ENCODE measurements at places on chromosomes 3 and 15.

DNA sequence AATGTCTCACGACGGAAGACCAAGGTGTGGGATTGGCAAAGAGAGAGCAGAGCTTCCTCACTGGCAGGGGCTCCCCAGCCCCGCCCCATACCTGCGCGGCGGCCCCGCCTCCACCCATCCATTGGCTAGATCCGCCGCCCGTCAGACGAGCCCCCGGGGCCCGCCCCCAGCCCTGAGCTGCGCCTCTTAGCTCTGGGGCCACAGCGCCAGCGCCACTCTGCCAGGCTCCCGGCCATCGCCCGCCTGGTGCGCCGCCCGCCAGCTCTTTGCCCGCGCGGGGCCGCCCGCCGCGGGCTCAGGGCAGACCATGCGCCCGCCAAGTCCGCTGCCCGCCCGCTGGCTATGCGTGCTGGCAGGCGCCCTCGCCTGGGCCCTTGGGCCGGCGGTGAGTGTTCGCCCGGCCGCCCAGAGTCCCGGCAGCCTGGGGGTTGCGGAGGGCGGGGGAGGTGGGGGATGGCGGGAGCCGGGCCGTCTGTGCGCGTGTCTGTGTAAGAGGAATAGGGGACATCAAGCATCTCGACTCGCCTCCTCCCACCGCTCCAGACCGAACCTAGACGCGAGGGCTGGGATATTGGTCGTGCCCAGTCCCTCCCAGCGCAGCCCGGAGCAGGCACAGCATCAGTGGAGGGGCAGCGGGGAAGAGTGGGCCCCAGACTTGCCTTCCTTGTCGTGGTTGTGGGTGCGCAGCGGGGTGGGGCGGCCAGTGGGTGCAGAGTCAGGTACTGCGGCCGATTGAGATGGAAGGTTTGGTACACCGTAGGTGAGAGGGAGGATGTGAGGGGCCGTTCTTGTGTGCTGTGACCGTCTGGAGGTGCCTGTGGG lies at the start of gene VIPR1:
Gene VIPR1 (plus strand): TSS at position 215 of the 822 bp plus-strand sequence. CDS start 93 bp downstream, at position 308.
- DNase-seq, result peak; percentile 88

GRCh38 chr3:151436675-151437446 lies 24.0 kb downstream of the IGSF10 start:
- no peak for DNase-seq

- no peak for DNase-seq
Measured at GRCh38 chr3:136305879-136306278, 55.7 kb downstream of the PCCB start.

DNA sequence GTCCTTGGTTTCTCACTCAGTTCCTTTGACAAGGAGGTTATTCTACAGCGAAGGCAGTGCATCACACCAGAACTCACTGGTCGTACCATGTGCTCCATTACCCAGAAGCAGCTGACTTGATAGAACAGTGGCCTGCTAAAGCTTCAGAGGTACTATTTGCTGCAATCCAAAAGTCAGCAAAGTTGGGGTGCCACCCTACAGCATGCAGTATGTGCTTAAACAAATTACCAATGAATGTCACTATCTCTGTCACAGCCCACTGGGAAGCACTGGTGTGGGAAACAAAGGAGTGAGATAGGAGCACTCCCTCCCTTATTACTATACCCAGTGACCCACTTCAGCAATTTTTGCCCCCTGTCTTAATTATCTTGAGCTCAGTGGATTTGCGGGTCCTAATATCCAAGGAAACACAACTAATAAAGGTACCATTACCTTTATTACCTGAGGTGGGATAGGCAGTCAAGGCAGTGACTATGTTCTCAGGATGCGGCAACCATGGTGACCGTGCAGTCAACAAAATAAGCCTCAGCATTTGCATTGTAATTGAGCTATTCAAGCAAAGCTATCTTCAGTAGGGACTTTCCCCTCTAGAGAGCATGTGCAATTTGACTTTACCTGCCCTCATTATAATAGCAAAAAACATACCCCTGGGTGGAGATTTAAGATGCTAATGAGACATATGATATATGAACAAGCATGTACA lies 199.4 kb downstream of the OCA2 start:
- no peak for DNase-seq

DNA sequence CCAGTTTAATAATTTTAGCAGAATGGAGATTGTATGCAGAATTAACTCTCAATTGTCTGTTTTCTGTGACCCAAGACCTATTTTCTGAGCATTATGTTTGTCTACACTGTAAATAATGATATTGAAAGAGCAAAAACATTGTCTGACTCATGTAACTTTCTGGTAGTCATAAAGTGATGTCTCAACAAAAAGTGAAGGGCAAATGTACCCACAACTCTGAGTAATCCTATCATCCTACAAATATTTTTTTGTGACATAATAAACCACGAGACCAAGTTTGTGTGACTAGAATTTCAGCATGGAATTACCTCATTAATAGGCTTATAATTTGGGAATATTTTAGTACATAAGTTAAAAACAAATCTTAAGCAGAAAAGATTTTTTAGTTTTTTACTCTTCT lies 15.4 kb upstream of the ABHD10 start:
- DNase-seq, result no peak

DNA sequence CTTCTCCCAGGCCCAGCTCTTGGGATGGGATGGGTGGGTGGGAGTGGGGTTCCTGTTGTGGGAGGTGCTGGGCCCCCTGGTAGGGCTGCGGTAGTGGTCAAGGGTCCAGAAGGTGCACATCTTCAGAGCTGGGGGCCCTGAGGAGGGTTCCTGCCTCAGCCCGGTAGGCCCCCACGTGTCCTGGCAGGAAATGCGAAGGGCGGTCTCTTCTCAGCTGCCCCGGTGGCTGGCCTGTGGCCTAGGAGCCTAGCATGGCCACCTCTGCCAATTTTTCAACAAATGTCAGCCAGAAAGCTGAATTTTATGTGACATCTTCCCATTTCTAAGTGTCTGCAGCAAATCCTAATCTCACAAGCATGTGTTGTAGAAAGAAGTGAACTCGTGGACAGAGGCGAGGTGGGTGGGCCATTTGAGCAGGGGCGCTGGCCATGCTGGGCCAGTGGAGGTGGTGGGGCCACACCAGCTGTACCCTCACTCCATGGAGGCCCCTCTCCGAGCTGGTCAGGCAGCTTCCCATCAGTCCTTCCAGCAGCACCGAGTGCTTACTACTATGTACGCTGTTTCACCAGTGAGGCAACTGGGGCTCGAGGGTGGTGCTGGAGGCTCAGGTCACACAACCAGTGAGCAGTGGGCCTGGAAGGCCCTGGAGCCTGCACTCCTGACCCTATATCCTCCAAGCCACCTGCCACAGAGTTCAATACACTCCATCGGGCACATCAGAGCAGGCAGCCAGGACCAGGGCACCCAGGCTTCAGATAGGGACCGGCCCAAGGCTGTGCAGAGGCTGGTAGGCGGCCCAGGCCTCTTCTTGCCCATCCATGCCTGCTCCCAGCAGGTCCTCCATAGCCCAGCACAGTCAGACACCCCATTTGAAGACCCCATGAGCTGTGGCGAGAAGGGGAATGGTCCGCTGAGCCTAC lies 23.2 kb downstream of the FBLN2 start:
- no peak for DNase-seq

DNA sequence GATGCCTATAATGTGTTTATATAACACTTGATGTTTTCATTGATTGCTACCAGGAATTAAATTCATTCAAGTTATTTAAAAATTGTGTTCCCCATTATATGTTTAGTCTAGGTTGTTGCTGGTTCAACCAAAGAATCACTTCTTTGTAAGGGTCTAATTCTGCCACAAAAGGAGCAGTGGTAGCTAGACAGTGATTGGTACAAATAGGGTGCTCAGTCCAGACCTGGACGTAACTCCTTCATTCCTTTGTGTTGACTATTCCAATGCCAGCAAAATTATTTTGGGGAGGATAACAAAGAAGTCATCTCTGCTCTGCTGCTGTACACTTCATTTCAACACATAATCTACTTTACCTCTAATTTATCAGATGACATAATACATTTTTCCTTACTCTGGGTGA lies 1.2 kb downstream of the CHMP2B start:
- DNase-seq, result no peak

DNA sequence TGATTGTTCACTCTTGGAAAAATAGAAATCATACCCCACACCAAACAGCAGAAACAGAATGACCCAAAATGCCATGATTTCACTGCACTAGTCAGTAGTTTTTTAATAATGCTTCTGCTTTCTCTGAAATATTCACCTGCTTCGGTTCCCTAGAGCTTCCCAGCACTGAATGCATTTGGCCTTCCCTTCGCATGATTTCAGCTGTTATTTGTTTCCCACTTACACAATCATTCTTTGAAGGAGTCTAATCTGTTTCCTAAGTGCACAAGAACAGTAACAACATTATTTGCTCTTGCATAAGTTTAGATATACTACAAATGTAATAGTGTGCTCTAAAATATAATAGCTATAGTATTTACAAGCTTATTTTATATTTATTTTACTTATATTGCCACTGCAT lies 178.7 kb downstream of the STAC start:
- DNase-seq, result no peak

DNA sequence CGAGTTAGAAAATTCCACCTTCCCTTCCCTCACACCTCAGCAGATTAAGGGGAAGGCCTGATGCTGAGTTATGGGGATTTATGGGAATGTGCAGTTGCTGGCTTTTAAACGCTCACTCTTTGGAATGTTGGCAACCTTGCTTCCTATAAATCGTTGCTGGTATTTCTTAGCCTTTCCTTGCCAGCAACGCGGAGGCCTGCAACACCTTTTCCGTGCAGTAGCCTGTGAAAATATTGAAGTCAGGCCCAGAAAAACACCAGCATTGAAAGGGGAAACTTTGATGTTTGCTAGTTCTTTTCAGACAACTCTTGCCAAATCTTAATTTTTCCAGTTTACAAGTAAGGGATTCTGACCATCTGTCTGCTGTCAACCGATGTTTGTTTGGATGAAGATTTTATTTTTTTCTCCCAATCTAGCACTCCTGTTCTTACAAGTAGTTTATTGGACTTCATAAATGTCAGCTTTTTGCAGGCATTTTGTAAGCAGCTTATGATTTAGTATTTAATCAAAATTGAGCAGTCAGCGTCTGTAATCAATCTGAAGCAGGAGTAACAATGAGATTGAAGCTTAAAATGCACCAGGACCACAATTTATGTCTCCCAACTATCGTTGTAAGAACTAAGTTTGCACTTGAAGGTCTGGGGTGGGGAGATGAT lies 251.0 kb downstream of the RPLP1 start:
- DNase-seq, result no peak

DNA sequence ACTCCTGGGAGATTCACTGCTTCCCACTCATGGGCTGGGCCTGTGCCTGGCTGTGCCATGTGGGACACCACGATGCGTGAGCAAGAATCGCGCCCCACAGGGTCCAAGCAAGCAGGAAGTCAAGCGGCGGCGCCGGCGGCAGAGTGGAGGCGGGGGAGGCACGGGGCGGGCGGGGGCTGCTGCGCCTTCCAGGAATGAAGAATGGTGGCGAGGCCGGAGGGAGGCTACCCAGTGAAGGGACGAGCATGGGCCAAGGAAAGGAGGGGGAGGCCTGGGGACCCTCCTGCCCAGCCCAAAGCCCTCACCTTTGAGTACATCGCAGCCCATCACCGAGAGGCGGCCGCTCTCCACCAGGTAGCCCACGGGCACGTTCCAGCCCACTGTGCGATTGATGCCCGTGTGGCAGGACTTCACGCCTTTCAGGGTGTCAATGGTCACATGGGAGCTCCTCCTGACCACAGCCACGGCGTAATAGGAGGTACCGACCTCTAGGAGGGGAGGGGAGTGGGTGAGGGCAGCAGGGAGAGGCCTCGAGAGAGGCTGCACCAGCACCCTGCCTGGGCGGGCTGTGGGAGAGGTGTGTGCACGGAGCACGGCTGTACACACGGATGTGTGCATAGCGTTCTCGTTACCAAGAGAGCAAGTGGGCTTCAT lies 5.5 kb downstream of the MELTF start:
- peak; percentile 28 for DNase-seq

DNA sequence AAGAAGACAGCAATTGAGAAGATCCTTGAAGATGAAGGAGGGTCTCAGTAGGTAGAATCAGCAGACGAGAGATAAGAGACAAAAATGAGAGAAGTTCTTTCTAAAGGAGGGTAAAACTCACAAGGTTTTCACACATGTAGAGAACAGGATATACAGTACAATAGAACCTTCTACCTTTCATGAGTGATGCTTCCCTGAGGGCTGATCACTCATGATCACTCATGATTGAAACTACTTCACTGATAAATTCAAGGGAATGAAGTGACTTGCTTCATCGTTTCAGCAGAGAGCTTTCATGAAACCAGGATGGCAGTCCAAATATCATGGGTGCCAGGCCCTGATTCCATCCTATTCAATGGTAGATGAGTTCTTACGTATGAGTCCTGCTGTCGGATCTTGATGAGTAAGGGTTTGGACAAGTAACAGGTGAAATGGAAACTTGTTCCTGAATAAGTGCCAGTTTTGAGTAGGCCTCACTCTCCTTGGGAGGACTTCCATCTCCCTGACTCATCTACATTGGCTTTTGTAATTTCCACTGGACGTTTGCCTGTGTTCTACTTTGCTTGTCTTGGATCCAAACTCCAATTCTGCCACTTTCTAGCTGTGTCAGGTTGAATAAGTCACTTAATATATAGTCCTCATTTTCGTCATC lies 9.6 kb upstream of the CLDN16 start:
- DNase-seq, result no peak

DNA sequence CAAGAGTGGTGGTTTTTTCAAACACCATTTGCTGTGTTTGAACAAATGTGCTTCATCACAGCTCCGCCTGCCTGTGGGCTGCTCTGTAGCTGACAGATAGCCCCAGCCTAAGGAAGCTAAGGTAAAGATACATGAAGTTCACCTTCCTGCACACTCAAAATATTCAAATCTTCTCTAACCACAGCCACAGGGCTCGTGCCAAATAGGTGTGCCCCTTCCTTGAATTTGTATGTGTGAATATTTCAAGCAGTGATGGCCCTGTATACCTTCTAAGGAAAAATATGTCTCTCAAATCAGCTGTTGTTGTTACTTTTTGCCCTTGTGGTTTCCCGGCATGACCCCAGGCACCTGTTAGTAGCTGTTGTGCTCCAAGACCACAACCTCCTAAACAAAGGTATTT lies 92.8 kb downstream of the CCNL1 start:
- DNase-seq, result no peak

DNA sequence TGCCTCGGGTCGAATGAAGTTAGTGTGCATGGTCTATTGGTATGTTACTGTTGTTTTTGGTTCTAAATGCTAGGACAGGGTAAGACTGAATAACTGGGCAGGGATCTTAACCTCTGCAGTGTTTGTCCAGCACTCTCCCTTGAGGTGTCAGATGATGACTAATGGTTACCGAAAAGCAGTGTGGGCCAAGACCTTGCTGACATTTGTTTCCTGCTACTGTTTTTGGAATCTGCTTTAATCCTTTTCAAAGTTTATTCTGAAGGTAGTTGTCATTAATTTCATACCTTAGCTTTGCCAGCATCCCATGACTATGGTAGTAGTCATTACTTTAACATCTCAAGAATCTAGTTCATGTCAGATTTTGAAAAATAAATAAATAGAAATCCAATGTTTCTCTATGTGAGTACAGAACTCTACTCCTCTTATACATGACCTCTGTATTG lies 117.0 kb downstream of the P3H2 start:
- no peak for DNase-seq

DNA sequence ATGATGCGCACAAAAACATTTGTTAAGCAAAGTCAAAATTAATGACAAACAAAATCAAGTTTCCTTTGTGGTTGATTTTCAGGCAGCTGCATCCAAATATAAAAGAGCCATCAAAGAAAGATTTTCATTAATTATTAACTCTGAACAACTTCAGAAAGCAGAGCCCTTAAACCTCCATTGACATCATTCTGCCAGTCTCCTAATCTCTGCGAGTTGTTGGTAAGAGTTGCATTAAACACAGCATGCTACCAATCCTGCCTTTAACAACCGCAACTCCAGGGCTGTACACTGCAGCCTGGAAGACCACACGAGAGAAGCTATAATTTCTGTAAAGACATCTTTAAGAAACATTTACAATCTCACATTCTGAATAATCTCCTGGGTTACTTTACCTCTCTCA lies 204.6 kb downstream of the NR2F2 start:
- no peak for DNase-seq

GRCh38 chr3:27252646-27253045 lies 116.5 kb downstream of the NEK10 start:
- no peak for DNase-seq
